GM23248 (cell line): ENCODE measurements at places on chromosomes 13 and 19.

DNA sequence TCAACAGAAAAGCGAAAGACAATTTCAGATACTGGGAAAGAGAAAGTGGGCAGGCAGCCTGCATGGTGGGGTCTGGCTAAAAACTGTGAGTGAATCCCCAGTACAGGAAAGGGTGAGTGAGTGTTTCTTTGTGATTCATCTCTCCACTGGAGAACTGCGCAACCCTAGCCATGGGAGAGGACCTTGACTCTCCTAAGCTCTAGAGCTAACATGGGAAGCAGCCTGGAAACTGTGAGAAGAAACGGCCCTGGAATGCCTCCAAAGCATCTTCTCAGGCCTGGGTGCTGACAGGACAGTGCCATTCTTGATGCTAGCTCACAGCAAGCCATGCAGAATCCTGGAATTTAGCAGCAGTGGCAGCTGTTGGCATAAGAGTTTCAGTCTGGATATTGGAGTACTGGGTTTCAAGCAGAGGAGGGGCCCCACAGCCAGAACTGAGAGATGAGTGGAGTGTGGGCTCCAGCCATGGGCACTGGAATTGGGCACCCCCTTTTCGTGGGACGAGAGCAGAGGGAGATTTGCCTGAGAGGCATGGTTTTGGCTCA is 18.7 kb upstream of the SLAIN1 start:
- DNase-seq, result no peak

DNA sequence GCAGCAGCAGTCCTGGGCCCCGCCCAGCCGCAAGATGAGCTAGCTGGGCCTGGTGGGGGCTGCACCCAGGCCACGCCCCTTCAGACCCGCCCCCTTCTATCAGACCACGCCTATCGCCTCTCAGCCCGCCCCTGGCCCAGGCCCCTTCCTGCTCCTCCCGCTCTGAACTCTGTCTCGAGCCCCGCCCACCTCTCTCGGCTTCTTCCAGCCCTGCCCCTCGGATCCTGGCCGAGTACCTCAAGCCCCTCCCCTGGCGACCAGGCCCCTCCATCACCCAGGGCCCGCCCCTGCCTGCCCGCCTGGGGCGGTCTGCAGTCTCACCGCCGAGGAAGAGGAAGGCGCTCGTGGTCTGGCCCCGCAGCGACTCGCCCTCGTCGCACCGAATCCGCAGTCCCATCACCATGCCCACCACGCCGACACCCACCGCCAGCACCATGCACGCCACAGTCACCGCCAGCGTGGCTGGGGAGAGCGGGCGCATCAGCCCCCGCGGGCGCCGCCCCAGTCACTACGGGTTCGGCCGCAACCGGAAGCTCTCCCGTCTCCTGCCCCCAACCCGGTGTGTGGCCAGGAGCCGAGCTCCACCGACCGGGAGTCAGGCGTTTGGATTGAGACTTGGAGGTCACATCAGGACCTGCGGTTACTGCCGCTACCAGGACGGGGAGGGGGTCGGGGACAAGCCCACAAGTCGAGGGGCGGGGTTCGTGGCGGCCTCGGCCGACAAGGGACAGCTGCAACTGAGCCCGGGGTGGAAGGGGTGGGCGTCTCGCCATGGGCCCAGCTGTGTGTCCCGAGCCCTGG is 1.0 kb downstream of the CLDND2 start:
- peak; percentile 99 for DNase-seq

- peak; percentile 36 for DNase-seq
These were observed 14.6 kb upstream of the SIN3B start for GRCh38 chr19:16814526-16815100.

- no peak for DNase-seq
These were observed 4.2 kb upstream of the ZNF486 start for GRCh38 chr19:20162821-20163220.

- peak; percentile 85 for DNase-seq
These were observed 6.0 kb upstream of the WDR88 start for GRCh38 chr19:33125929-33126388.

DNA sequence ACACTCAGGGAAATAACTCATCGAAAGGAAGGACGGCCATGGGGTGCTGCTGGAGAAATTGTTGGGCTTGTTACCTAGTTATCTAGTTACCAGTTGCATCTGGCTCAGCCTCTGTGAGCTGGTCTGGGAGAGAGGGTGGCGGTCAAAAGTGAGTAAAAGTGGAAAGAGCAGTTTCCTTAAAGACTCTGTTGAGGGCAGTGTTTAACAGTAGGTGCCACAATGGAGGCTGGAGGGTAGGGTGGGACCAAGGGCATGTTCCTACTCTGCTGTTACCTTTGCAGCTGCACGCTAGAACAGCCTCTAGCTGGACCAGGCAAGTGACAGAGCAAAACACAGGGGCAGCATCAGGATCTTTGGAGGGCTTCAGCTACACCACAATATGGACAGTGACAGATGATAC is 228.8 kb upstream of the STARD13 start:
- peak; percentile 10 for DNase-seq

DNA sequence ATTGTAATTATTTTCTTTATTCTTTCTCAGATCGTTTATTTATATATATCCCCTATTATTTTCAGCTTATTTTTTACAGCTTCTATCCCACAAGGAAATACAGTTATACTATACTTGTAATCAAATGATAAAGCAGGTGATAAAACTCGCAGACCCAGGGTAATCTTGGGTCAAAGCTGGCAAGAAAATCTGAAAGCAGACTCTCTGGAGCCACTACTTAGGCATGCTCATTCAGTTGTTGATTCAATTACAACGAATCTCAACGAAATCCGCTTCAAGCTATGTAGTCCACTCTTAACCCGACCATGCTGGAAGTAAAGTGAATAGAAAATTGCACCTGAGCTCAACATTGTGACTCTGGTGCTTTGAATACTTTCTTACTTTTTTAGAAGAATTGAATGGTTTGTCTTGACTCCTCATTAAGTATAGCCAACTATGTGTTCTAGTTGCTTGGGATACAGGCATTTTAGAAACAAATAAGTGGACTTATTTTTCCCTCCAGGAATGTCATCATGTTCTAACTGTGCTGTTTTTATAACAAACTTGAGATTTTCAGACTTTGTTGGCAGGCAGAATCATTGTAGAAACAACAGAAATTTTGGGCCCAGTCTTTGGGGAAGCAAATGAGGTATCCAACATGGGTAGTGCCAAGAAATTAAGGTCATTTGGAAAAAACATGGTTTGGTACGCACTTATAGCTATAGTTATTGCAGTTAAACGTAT is 21.4 kb downstream of the ESD start:
- DNase-seq, result no peak

DNA sequence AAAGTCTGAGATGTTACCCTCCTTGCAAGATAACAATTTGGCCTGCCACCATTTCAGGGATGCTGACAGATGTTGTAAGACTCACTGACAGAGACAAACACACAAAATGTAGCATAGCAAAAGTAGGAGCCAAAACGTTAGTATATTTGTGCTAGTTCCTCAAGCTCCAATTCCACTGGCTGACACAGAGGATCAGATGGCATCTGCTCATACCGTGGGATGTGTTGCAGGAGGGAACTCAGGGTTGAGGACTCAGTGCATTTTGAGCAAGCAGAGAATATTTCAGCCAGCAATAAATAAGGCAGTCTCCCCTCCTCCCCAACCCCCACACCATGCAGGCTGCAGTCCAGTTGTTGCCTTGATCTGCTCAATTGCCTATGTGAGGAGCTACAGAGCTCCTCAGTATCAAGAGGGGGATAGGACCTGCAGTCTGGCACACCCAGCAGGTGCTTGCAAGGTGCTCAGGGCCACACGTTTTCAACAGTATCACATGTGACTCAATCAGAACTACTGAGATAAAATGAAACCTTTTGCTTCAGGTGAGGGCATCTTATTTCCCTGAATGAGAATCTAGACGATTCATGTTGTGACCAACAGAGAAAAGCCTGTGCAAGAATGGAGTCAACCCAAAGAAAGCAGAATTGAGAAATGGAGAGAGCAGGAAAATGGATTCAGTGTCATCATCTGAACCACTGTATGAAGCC is 23.6 kb upstream of the LRCH1 start:
- no peak for DNase-seq

DNA sequence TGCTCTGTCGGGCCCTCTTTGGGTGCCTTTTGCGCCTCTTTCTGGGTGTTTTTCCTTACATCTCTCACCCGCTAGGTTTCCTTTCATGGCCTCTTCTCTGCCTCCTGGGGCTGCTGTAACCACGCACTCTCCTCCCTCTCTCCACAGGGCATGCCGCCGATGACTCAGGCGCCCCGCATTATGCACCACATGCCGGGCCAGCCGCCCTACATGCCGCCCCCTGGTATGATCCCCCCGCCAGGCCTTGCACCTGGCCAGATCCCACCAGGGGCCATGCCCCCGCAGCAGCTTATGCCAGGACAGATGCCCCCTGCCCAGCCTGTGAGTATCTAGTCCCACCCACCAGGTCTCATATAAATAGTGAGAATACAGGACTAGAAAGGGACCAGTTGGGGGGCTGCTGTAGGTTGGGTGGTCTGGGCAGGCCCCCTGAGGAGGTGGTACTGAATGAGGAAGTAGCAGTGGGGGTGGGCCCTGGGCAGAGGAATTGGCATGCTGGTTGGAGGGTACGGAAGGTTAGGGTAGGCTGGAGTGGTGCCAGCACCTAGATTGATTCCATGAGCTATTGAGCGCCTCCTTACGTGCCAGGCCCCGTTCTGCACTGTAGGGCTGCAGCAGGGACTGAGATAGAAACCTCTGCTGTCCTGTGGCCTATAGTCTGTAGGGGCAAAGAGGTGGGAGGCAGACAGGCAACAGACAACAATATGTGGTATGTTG is 11.9 kb downstream of the SNRPA start:
- no peak for DNase-seq

DNA sequence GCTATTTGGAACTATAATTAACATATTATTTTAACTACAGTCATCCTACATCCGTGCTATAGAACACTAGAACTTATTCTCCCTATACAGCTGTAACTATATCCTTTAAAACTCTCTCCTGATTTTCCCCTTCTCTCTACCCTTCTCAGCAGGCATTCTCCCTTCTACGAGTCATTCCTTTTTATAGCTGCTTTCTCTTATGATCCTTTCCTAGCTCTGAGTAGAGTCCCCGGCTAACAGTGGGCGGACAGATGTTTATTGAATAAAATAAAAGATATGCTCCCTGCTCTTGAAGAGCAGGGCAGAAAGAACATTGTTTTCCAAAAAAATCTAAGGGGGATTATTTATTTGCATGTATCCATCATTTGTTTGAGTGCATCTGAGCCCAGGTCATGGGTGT is 246.5 kb upstream of the TMTC4 start:
- DNase-seq, result no peak
